Stimulated activated CD4-positive, alpha-beta T cell treated with anti-CD3 and anti-CD28 coated beads, TNF-alpha, amount 100 ng/mL, for 24 hours (primary cell): ENCODE measurements at places on chromosomes 4 and X.

GRCh38 chr4:15400981-15401671 is 26.7 kb upstream of the C1QTNF7 start:
- DNase-seq: no peak

DNA sequence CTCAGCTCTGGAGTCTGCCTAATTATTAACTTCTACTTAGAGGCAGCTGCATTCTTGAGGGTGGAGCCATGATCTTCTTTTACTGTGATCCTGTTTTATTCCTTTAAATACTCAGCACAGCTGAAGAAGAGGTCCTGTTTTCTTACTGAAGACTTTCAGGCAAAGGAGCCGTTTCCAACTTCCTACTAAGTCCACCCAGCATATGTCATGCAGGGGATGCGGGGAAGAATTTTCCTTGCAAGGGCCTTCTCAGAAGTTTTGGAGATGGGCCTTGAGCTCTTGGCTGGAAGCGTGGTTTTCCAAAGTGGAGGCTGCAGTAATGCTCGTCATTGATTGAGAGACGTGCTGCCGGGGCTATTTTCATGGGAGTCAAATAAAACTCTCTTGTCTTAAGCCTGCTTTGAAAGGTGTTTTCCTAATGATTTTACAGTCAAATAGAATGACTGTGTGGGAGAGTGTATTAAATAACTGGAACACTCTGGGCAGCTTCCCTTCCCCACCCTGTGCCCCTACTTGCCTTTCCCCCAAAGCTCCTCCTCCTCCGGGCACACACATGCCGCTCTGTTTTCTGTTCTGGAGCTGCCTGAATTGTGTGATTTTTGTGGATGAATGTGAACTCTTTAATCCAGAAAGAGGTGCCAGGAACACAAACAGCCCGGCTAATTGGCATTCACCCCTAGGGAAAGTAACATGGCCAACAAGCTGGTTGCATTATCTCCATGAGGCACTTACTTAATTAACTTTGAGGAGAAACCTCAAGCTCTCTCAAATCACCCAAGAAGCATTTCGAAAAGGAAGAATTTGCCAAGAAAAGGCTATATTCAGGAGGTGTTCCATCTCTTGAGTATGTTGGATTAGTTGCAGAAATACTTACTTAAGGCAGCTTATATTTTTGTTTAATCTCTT is 28.1 kb downstream of the FGF2 start:
- DNase-seq: no peak

DNA sequence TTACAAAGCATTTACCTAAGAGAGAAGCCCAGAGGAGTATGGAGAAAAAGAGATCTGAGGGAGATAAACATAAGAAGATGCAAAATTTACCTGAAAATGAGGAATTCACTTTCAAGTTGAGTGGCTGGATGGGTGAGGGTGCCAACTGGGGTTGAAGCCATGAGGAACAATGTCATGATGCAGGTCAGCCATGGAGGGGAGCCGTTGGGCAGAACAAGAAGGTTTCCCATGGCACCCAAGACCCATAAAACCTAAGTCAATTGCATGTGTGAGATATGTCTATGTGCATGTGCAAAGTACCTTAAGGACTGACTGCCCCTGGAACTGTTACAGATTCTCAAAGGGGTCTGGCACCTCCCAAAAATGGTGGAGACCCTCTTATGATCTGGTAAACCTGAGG is 46.6 kb upstream of the PRRG1 start:
- DNase-seq: no peak

DNA sequence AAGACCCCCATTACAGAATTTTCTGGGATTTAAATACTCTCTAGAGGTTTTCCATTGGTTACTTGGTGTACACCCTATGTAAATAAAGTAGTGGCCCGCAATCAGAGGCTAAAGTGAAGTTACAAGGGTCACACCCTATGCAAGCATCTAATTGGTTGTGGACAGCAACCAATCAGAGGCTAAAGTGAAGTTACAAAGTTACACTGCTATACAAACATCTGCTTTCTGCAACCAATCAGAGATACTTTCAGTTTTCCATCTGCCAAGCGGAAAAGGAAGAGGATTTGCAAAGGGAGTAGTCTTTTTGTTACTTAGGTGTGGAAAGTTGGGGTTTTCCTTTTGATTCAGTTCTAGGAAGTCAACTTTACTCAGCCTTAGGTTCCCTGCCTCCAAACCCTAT is 2.0 kb upstream of the ATRX start:
- DNase-seq: no peak

GRCh38 chr4:40180356-40180755 is 16.5 kb upstream of the RHOH start:
- DNase-seq: no peak

DNA sequence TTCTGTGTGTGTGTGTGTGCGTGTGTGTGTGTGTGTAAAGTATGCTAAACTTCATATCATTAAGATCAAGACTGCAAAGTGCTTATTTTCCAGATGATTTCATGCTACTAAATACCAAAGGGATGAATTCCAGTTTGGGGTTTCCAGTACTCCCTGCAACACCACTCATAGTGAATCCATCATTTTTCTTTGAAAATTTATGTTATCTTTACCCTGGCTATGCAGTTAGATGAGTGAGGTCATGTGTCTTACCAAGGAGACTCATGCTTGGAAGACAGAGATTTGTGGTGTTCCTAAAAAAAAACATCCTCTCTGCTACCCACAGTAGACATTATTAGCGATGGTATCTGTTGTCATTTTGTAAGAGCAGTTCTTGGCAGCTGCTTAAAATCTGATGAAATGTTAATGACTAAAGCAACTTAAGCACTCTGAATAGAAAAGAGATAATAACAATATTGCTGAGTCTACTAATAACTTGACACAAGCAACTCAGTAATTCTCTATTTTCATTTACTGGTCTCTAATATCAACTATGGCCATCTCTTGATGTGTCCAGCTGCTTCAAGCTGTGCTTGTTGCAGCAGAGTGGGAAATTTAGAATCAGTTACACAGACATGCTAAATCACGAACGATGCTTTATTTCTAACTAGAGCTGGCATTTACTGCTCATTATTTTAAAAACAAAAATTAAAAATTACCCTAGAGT is 1953.0 kb upstream of the IGFBP7 start:
- DNase-seq: no peak

DNA sequence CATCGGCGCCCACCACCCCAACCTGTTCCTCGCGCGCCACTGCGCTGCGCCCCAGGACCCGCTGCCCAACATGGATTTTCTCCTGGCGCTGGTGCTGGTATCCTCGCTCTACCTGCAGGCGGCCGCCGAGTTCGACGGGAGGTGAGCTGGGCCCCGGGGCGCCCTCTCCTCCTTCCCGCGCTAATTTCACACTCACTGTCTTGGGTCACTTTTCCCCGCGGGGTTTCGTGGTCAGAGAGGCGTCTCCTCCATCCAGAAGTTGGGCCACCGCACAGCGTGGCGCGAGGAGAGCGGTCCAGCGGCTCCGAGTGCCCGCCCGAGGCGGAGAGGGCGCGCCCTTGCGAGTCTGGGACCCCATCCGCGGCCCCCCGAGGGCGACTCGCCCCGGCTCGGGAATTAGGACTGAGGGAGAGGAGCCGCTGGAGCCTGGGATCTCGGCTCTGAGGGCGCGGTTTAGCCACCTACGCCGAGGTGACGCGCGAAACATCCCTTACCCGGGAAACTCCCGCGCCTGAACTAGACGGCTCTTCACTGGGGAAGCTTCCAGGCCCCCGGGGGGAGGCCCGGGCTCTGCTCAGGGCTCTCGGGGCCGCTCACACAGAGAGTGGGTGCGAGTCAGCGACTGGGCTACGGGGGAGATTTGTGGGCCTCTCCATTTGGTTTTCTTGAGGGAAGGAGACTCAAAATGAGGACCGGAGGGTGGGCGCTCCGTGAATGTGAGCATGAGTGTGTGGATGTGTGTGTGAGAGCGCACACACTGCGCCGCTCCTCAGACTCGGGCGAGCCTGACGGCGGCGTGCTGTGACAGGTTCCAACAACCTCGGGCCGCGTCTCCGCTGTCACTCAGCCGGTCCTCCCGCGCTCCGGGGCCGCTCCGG is 551 bp downstream of the NPNT start:
- peak; percentile 8 for DNase-seq

- DNase-seq: no peak
Measured at GRCh38 chr4:122959981-122960610, 37.7 kb upstream of the NUDT6 start.

DNA sequence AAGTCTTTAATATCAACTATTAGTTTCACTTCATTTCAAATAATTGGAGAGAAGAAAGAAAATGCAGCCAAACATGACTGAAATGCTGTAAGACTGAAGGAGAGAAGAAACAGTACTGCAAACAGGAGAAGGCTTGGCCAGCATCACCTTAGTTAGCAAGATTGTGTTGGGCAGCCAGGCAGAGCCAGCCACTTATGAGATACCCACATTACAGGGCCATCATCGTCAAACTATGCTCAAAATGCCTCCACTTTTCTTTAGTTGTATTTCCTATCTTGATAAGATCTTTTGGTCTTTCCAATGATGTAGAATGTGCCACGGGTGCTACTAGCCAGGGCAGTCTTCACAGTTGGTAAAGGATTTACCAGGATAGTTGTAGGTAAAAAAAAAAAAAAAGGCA is 10.9 kb upstream of the IRF2 start:
- DNase-seq: no peak

GRCh38 chrX:110043506-110043905 is 40.6 kb downstream of the TMEM164 start:
- no peak for DNase-seq

- DNase-seq: no peak
Measured at GRCh38 chr4:100988876-100989275, 358.4 kb downstream of the PPP3CA start.

DNA sequence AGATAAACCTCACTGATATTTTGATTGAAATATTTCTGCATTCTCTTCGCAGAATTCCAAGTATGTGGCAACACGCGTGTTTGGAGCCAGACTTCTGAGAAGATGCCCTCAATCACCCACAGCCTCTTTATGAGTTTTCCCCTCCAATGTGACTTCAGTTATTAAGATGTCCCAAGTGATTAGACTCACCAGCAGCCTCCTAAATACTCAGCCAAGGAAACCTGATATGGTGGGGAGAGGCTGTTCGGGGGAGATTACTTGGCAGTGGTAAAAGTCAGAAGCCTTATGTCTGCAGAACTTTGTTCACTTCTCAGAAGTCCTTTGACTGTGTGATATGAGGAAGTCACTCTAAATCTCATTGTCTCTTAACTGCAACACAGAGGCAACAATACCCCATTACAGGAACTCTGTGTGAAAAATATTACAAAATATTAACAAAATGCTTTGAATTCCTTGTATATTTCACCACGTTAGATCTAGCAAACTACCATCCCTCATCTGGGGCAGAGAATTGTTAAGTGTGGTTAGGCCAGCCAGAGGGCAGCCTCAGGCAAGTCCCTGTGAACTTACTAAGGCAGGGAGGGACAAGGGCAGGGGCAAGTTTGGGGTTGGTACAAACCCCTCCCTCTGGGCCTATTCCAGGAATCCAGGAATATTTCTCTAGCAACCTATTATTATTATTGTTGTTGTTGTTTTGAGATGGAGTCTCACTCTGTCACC is 151.4 kb upstream of the USP9X start:
- no peak for DNase-seq

GRCh38 chrX:33970028-33970967 is 161.8 kb downstream of the FAM47A start:
- DNase-seq: no peak

- no peak for DNase-seq
Measured at GRCh38 chr4:4853371-4853823, 6.1 kb upstream of the MSX1 start.

- no peak for DNase-seq
Measured at GRCh38 chr4:118586357-118586790, 98.8 kb upstream of the METTL14 start.

- DNase-seq: no peak
Measured at GRCh38 chr4:6338951-6339817, 69.5 kb downstream of the WFS1 start.

GRCh38 chr4:52107336-52107735 is 56.2 kb downstream of the SPATA18 start:
- DNase-seq: no peak

GRCh38 chrX:15985937-15986336 is 131.3 kb upstream of the AP1S2 start:
- no peak for DNase-seq

DNA sequence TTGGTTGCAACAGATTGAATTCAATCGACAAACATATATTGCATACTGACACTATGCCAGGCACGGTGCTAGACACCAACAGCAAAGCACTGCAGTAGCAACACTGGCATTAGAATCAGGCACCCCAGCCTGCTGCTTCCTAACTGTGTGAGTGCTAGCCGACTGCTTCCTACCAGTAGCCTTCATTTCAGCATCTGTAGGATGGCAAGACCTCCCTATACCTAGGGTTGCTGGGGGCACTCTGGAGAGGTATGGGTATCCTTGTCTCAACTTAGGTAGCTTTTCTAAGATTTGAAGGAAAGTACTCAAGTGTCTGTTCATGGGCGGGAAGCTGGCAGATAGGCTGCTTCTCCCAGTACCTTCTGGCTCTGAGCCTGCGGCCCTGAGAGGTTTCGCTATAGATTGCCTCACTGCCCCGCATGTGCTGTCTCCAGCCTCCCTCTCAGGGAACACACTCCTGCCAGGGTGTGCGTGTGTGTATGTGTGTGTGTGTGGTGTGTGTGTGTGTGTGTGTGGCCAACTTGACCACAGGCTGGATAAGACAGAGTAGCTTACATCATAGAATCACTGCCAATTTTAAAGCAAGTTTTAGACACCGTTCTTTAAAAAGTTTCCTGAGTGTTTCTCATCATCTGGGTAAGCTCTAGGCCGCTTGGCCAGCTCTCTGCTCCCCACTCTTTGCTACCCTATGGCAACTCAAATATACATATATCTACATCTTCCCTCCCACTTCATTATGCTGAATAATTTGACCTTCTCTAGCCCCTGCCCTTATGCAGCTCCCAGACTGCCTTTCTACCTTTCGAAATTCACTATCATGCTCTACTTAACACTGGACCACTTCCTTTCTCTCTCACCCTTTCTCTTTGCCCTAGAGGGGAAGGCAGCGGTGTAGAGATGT is 97.0 kb upstream of the PJA1 start:
- DNase-seq: no peak

DNA sequence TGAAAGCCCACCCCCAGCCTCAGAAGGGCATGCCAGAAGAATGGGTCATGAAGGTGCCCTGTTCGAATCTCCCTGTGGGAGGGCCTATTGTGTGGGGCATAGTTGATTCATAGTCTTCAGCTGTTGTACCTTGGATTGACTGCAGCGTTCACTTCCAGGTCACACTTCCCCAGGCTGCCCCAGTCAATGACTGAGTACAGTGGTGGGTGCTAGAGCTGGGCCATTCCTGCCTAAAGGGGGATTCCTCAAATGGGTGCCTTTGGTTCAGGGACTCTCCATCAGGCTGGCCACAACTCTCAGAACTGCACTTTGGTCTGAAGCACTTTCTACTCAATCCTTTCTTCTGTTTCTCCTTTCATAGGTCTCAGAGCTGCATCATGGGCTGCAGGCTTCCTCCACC is 35.0 kb upstream of the RASGEF1B start:
- DNase-seq: peak; percentile 2

GRCh38 chr4:73066928-73067327 is 2.6 kb downstream of the COX18 start:
- DNase-seq: no peak

- no peak for DNase-seq
Measured at GRCh38 chr4:128604840-128605239, 204.7 kb upstream of the JADE1 start.

- DNase-seq: no peak
Measured at GRCh38 chr4:20696815-20697214, 3.4 kb upstream of the PACRGL start.
